ENCODE measurements at places on chromosomes 6 and 20.

DNA sequence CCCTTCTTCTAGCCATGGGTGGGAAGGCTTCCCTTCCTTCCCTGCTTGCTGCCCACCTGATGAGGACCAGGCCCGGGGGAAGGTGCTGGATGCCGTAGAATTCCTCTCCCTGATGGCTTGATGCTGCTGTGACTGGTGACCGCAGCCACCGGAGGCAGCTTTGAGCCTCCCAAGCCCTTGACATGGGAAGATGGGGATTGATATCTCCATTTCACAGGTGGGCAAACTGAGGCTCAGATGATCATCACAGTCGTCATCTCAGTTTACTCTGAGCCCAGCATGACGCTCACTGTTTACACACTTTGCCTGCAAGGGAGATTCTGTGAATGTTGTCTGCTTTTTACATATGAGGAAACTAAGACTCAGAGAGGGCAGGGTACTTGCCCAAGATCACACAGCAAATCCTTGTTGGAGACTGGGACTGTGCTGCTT lies 43.9 kb downstream of the SRC start:
- no peak for DNase-seq

DNA sequence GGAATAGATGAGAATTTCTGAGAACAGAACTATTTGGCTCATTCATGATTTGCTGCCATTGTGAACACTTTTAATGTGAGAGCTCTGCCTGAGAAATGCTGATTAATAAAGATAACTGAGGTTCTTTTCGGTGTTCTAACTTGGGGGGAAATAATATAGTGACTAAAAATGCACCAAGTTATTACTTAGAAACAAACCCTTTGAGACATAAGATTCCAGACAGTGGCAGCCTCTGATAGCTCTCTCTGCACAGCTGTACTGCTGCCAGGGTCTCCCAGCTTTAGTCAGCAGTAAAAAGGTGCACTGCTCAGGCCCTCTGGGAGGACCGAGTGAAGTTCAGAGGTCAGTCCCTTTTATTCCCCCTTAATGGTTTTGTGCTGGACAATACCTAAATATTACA lies 2.5 kb upstream of the PRDM1 start:
- DNase-seq = no peak

GRCh38 chr20:57907131-57908000 lies 197.6 kb upstream of the PMEPA1 start:
- no peak for DNase-seq

DNA sequence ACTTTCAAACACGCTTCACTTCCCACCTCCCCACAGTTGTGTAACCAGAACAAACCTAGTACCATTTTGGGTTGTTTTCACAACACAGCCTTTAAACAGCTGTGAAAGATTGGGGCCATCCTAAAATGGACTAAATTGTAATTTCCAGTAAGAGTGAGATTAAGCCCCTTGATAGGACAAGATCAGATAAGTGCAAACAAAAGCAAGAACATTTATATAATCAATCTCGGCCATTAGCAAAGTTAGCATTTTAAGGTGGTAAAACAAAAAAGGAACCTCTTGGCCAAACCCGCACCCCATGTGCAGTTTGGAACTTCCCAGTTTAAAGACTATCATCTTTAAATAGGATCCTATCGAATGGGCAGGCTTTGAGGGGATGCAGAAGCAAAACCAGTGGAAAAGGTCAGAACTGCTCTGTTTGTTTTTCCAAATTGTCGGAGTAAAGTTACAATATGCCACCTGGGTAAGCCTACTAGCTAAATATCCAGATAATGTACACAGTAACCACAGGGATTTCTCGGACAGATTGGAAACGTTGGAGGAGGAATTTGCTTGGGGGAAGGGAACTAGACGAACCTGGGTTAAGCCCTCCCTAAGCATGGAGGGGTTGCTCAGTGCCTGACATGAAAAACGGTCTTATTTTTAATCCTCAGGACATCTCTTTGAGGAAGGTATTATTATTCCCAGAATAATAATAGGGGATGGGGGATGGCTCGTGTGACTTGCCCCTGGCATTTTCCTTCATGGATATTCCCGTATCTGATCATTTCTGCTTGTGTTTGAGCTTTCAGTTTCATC lies 159.8 kb upstream of the SALL4 start:
- no peak for DNase-seq

- no peak for DNase-seq
Observed at GRCh38 chr6:127869772-127870404, 31.0 kb downstream of the THEMIS start.

Data from LHCN-M2 (cell line).